ENCODE measurements at places on chromosomes 2 and 18. TPM values are rescaled to one million over a fixed set of nuclear protein-coding genes. Genes with fewer than 3 reads are reported as not detected.

GRCh38 chr2:177830881-177831386, 241.6 kb downstream of the PDE11A start:
- no peak overlapping the region for H3K4me3 ChIP-seq
- DNase-seq = no peak
- no peaks in the 10 kb centered on the region for H3K36me3 ChIP-seq
- no peaks in the 10 kb centered on the region for H3K27me3 ChIP-seq
- no peaks in the 10 kb centered on the region for H3K4me1 ChIP-seq
- H3K27ac ChIP-seq = no peak overlapping the region

DNA sequence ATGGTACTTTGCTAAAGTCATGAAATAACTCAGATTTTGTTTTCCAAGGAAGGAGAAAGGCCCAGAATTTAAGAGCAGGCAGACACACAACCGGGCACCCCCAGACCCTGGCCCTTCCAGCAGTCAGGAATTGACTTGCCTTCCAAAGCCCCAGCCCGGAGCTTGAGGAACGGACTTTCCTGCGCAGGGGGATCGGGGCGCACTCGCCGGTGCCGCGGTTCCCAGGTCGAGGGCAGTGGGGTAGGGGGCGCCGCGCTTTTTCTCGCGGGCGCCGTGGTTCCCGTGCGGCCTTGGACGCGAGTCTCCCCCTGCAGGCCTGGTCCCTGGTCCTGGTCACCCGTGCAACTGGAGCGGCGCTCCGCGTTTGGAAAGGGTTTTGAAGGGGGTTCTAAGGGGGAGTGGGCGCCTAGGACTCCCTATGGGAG, 1.2 kb downstream of the ZNF236 start:
- peak overlapping the region; percentile 75 for H3K4me3 ChIP-seq
- H3K27ac ChIP-seq = peak overlapping the region; percentile 93
- H3K27me3 ChIP-seq = no peaks in the 10 kb centered on the region
- peaks cover 23% of the 10 kb centered on the region for H3K4me1 ChIP-seq

GRCh38 chr2:182904844-182905243, 38.4 kb upstream of the FRZB start:
- no peak overlapping the region for H3K4me3 ChIP-seq
- peaks cover 42% of the 10 kb centered on the region for H3K4me1 ChIP-seq
- no peak for DNase-seq
- no peaks in the 10 kb centered on the region for H3K27me3 ChIP-seq

DNA sequence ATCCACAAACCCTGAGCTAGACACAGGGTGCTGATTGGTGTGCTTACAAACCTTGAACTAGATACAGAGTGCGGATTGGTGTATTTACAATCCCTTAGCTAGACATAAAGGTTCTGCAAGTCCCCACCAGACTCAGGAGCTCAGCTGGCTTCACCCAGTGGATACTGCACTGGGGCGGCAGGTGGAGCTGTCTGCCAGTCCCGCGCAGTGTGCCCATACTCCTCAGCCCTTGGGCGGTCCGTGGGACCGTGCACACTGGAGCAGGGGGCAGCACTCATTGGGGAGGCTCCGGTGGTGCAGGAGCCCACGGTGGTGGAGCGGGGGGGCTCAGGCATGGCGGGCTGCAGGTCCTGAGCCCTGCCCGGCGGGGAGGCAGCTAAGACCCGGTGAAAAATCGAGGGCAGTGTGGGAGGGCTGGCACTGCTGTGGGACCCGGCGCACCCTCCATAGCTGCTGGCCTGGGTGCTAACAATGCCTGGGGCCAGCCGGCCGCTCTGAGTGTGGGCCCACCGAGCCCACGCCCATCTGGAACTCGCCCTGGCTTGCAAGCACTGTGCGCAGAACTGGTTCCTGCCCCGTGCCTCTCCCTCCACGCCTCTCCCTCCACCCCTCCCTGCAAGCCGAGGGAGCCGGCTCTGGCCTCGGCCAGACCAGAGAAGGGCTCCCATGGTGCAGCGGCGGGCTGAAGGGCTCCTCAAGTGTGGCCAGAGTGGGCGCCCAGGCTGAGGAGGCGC, 75.6 kb downstream of the MOB4 start:
- no peak overlapping the region for H3K27ac ChIP-seq
- DNase-seq = no peak
- no peaks in the 10 kb centered on the region for H3K4me1 ChIP-seq
- H3K4me3 ChIP-seq = no peak overlapping the region

GRCh38 chr2:216031960-216032689, 18.8 kb upstream of the MREG start:
- no peak overlapping the region for H3K27ac ChIP-seq
- H3K36me3 ChIP-seq = no peaks in the 10 kb centered on the region
- no peak overlapping the region for H3K4me3 ChIP-seq
- no peaks in the 10 kb centered on the region for H3K27me3 ChIP-seq
- DNase-seq = no peak

GRCh38 chr2:163474319-163474744, 261.5 kb downstream of the FIGN start:
- no peak for DNase-seq
- H3K36me3 ChIP-seq = no peaks in the 10 kb centered on the region
- H3K27ac ChIP-seq = no peak overlapping the region
- H3K4me1 ChIP-seq = peaks cover 38% of the 10 kb centered on the region
- no peaks in the 10 kb centered on the region for H3K27me3 ChIP-seq

GRCh38 chr2:234973008-234973407, 21.2 kb downstream of the SH3BP4 start:
- H3K4me3 ChIP-seq = no peak overlapping the region
- DNase-seq = no peak
- no peaks in the 10 kb centered on the region for H3K36me3 ChIP-seq
- peak overlapping the region; percentile 50 for H3K27ac ChIP-seq
- H3K27me3 ChIP-seq = no peaks in the 10 kb centered on the region

DNA sequence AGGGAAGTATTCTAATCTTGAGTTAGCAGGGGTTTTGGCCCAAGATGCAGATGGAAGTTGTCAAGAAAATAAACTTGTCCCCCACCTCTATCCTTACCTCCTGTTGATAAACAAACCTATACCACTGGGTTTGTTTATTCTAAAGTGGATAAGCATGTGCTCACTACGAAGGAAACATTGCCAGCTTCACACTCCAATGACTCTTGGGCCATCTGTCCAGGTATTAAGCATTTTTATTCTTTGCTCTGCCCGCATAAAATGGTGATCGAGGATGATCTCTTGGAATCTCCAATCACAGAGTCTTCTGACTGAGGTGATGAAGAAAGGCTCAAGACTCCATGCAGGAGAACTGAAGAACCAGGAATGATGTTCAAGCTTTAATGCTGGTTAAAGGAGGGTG, 1908.4 kb upstream of the PIK3C3 start:
- no peak overlapping the region for H3K4me3 ChIP-seq
- no peaks in the 10 kb centered on the region for H3K4me1 ChIP-seq
- H3K27ac ChIP-seq = no peak overlapping the region
- DNase-seq = no peak
- no peaks in the 10 kb centered on the region for H3K27me3 ChIP-seq

DNA sequence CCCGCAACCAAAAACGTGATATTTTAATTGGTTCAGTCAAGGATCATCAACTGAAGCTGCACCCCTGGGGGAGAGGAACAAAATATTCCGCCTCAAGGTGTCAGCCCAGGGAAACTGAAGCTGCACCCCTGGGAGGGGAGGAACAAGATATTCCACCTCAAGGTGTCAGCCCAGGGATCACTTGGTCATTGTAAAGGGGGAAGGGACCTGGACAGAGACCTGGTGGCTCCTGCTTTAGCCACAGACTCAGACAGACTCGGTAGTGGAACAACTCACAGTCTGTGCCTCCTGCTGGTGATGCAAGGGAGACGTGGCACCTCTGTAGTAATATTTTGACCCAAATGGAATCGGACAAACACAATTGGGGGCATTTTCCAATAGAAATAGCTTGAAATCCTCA, 75.1 kb downstream of the GBX2 start:
- no peak for DNase-seq
- H3K27me3 ChIP-seq = no peaks in the 10 kb centered on the region
- no peak overlapping the region for H3K4me3 ChIP-seq
- H3K36me3 ChIP-seq = no peaks in the 10 kb centered on the region
- H3K4me1 ChIP-seq = no peaks in the 10 kb centered on the region
- no peak overlapping the region for H3K27ac ChIP-seq

GRCh38 chr2:20185176-20186022, 39.5 kb downstream of the SDC1 start:
- peaks cover 32% of the 10 kb centered on the region for H3K4me1 ChIP-seq
- no peaks in the 10 kb centered on the region for H3K36me3 ChIP-seq
- no peak for DNase-seq

DNA sequence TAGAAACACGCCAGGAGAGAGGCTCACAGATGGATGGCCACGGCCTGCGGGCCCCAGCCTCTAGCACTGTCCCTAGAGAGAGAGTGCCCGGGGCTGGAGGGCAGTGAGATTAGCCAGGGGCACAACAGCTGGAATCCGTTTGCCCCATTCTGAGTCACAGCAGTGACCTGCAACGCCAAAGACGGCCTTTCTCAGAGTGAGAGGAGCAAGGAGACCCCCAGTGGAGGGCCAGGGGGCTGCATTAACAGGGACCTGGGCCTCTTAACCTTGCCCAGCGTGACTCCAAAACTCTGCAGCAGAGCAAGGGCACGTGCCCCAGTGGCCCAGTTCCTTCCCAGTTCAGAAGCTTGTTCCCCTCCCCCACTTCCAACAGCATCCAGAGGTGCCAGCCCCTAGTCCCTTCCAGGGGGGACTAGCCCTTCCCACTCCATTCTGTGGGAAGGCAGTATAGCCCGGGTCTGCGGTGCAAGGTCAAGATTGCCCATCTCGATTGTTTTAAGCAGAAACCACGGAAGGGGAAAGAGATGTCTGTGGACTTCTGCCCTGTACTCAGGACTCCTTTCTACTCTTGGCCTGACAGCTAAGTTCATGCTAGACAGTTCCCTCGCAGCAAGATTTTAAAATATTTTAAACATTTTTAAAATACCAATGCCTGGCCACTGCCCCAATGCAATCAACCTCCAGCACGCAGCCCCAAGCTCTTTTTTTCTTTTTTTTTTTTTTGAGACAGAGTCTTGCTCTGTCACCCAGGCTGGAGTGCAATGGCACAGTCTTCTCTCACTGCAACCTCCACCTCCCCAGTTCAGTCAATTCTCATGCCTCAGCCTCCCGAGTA, 50.9 kb upstream of the BIN1 start:
- no peaks in the 10 kb centered on the region for H3K36me3 ChIP-seq
- H3K4me3 ChIP-seq = no peak overlapping the region
- peaks cover 25% of the 10 kb centered on the region for H3K27me3 ChIP-seq
- no peak overlapping the region for H3K27ac ChIP-seq

DNA sequence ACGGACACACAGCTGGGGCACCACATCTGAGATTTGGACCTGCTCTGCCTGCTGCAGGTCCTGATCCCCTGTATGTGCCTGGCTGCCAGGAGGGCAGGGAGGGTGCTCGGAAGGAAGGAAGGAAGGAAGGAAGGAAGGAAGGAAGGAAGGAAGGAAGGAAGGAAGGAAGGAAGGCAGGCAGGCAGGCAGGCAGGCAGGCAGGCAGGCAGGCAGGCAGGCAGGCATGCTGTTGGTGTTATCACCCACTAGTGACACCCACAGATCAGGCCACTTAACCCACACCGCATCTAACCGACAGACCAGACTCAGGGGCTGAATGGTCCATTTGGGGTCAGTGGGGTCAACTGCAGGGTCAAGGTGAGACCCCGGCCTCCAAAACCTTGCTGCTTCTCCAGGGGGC, 5.8 kb downstream of the KLHL30 start:
- peaks cover 4% of the 10 kb centered on the region for H3K4me1 ChIP-seq
- H3K27ac ChIP-seq = no peak overlapping the region
- DNase-seq = no peak
- H3K4me3 ChIP-seq = no peak overlapping the region
- H3K36me3 ChIP-seq = no peaks in the 10 kb centered on the region
- H3K27me3 ChIP-seq = no peaks in the 10 kb centered on the region

DNA sequence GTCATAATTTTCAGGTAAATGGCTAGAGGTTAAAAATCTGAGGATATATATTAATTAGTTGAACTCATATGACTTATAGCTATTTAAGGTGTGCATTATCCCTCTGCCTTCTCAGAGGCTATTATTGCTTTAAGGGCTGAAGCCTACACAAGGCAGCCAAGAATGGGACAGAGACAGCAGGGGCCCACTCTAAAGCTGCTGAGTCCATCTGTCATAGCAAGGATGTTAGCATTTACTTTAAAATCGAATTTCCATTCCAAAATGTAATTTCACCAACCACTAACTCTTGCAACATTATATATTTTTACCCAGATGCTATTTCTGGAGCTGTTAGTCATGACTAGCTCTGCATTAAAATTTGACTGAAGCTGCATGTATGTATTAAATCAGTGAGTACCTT, 236.3 kb upstream of the FSIP2 start:
- H3K27ac ChIP-seq = no peak overlapping the region
- DNase-seq = no peak
- no peaks in the 10 kb centered on the region for H3K27me3 ChIP-seq
- H3K4me3 ChIP-seq = no peak overlapping the region
- no peaks in the 10 kb centered on the region for H3K4me1 ChIP-seq

- H3K4me1 ChIP-seq = no peaks in the 10 kb centered on the region
- no peak overlapping the region for H3K4me3 ChIP-seq
These were observed 30.5 kb upstream of the ITGAV start for GRCh38 chr2:186559370-186559769.

- peaks cover 4% of the 10 kb centered on the region for H3K4me1 ChIP-seq
- H3K27ac ChIP-seq = no peak overlapping the region
- H3K27me3 ChIP-seq = no peaks in the 10 kb centered on the region
- no peak overlapping the region for H3K4me3 ChIP-seq
- DNase-seq = no peak
These were observed 199.6 kb downstream of the NR4A2 start for GRCh38 chr2:156132941-156133340.

GRCh38 chr2:10977003-10977402, 65.3 kb downstream of the KCNF1 start:
- H3K4me1 ChIP-seq = peaks cover 41% of the 10 kb centered on the region
- H3K27ac ChIP-seq = no peak overlapping the region
- H3K27me3 ChIP-seq = no peaks in the 10 kb centered on the region
- no peak overlapping the region for H3K4me3 ChIP-seq
- no peaks in the 10 kb centered on the region for H3K36me3 ChIP-seq
- peak; percentile 18 for DNase-seq

The PSTPIP2 gene
- polyA plus RNA-seq = 5.1 TPM

The HNMT gene
- polyA plus RNA-seq = 5.0 TPM

The MEP1B gene
- 0.34 TPM for polyA plus RNA-seq

The CCDC74B gene
- polyA plus RNA-seq = 7.8 TPM

The C2orf15 gene
- 5.9 TPM for polyA plus RNA-seq

The NDC80 gene
- 40.1 TPM for polyA plus RNA-seq

The FAM228A gene
- polyA plus RNA-seq = 0.61 TPM
